ENCODE measurements at places on chromosomes 5 and 9. TPM values are rescaled to one million over a fixed set of nuclear protein-coding genes. Genes with fewer than 3 reads are reported as not detected.

The LHX2 gene
- total RNA-seq = not detected

The LRRC19 gene
- total RNA-seq = not detected

The FANCG gene
- 90.6 TPM for total RNA-seq

GRCh38 chr9:114005371-114006154 is 72.5 kb downstream of the AMBP start:
- H3K27ac ChIP-seq = no peak overlapping the region
- H3K4me1 ChIP-seq = no peaks in the 10 kb centered on the region
- H3K27me3 ChIP-seq = no peaks in the 10 kb centered on the region
- no peak overlapping the region for H3K4me3 ChIP-seq
- H3K36me3 ChIP-seq = no peaks in the 10 kb centered on the region
- DNase-seq = no peak

DNA sequence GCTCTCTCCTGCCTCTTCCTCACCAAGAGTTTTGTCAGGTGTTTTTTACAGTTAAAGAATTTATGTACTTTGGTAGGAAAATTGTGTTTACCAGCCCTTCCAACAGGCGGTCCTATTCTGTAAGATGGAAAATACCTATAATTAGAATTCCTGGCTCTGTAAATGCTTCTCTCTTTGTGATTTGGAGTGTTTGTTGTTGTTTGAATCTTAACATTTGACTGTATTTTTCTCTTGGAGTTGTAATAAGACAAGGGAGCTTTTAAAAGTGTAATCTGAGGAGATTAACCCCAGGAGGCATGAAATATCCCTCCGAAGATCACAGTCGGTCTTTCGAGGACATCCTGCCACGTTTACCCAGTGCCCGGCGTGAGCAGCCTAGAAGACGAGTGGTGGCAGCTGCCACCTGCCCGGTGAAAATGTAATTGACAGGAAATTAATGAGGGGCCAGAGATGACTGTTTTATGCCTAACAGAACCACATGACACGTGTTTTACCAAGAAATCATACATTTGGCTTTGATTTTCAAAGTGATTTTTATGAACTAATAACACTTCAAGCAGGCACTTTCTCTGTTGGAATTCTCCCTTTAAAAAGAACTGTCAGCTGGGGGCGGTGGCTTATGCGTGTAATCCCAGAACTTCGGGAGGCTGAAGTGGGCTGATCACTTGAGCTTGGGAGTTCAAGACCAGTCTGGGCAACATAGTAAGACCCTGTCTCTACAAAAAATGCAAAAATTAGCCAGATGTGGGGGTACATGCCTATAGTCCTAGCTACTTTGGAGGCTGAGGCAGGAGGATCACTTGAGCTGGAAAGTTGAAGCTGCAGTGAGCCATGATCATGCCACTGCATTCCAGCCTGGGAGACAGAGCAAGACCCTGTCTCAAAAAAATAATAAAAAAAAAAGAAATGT is 20.0 kb downstream of the ANKRD33B start:
- no peaks in the 10 kb centered on the region for H3K36me3 ChIP-seq
- no peak overlapping the region for H3K4me3 ChIP-seq
- no peaks in the 10 kb centered on the region for H3K4me1 ChIP-seq
- no peak for DNase-seq
- H3K27me3 ChIP-seq = no peaks in the 10 kb centered on the region

GRCh38 chr5:142664636-142665035 is 21.3 kb downstream of the FGF1 start:
- H3K27me3 ChIP-seq = peaks cover 4% of the 10 kb centered on the region
- no peaks in the 10 kb centered on the region for H3K36me3 ChIP-seq
- H3K4me3 ChIP-seq = no peak overlapping the region
- DNase-seq = no peak
- no peaks in the 10 kb centered on the region for H3K4me1 ChIP-seq

DNA sequence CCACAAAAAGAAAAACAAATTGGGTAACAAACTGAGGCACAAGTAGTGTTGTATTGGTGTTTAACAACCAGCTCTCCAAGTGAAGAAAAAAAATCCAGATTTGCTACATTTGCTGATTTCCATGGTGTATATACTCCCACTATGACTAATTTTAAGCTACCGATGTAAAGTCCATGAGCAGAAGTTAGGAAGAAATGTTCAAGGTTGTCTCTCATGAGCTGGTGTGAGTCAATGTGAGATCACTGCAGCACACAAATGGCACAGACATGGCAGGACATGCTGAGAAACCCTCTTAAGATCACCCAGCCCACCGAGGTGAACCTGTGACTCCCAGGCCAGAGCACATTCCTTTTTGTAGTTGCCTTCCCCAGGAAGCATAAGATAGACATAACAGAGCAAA is 36.2 kb downstream of the SLC44A1 start:
- no peak overlapping the region for H3K4me3 ChIP-seq
- no peak for DNase-seq
- no peaks in the 10 kb centered on the region for H3K27me3 ChIP-seq
- no peaks in the 10 kb centered on the region for H3K36me3 ChIP-seq
- H3K4me1 ChIP-seq = no peaks in the 10 kb centered on the region

DNA sequence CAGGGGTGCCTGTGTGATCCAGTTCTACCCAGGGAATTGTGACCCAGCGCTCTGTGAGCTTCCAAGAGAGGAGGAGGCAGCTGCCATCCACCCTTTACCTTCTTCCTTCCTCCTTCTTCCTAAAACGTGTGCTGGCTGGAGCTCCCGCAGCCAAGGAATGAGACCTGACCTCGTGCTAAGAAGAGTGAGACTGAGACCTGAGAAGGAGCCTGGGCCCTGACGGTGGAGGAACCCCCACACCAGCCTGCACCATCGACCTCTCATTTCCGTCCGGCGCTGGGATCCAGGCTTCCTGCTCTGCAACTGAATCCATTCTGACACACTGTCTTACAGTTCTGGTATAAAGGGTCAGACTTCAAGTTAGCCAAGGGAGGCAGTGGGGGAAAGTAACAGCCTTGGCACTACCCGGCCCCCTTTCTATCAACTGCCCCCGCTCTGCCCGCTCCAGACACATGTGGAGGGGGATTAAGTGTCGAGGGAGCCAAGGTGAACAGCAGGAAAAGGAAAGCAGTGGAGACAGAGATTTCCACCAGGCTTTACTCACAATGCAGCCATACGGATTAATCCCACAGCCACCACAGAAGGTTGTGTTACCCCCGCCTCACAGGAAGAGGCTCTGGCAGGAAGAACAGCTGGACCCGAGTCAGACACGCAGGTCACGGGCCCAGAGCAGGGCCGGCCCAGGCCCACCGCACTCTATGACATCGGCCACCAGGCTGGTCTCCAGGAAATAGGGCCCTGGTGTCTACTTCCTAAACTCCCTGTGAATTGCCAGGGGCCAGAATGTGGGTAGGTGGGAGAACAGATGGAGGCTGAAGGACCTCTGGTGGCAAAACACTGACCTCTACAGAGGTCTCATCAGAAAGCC is 15.8 kb downstream of the MGAT1 start:
- no peak for DNase-seq
- no peaks in the 10 kb centered on the region for H3K27me3 ChIP-seq
- H3K27ac ChIP-seq = no peak overlapping the region
- H3K4me3 ChIP-seq = no peak overlapping the region

- no peaks in the 10 kb centered on the region for H3K36me3 ChIP-seq
- H3K4me1 ChIP-seq = no peaks in the 10 kb centered on the region
- no peaks in the 10 kb centered on the region for H3K27me3 ChIP-seq
- no peak overlapping the region for H3K27ac ChIP-seq
- no peak overlapping the region for H3K4me3 ChIP-seq
These were observed 370.8 kb downstream of the TMEM38B start for GRCh38 chr9:106065136-106065535.

DNA sequence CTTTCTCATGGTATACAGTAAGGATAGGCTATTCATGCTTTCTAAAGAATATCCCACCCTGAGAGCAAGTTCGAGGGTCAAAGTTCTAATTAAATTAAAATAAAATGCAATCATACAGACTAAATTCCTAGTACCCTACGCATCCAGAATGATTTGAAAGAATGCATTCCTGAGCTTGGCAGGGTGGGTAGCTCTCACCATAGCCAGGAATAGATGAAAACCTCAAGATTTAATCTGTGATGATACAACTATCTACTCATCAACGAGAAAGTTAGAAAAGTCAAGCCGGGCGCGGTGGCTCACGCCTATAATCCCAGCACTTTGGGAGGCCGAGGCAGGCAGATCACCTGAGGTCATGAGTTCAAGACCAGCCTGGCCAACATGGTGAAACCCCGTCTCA is 32.3 kb downstream of the SERINC5 start:
- DNase-seq = no peak
- H3K27ac ChIP-seq = no peak overlapping the region
- H3K4me3 ChIP-seq = no peak overlapping the region

GRCh38 chr9:7828334-7828733 is 28.8 kb upstream of the DMAC1 start:
- H3K27ac ChIP-seq = no peak overlapping the region
- no peaks in the 10 kb centered on the region for H3K4me1 ChIP-seq
- no peaks in the 10 kb centered on the region for H3K27me3 ChIP-seq
- H3K36me3 ChIP-seq = no peaks in the 10 kb centered on the region
- no peak for DNase-seq
- no peak overlapping the region for H3K4me3 ChIP-seq

DNA sequence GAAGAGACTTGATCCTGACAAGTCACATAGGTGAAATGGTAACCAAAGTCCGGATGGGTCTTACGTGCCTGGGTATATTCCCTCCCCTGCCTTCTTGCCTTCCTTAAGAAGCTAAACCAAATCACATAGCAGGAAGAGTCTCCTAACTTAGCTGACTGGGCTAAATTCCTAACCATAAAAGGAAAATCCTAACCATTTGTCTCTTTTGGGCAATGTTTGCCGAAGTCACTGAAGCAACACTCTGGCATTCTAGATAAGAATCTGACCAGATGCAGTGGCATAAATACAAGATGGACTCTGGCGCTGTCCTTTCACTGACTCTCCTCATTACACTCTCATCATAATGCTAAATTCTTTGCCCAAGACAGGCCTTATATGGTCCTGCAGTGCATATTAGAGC is 625.5 kb upstream of the RORB start:
- no peak overlapping the region for H3K4me3 ChIP-seq
- H3K27me3 ChIP-seq = no peaks in the 10 kb centered on the region

GRCh38 chr5:11390291-11390767 is 513.9 kb downstream of the CTNND2 start:
- H3K27ac ChIP-seq = no peak overlapping the region
- no peaks in the 10 kb centered on the region for H3K36me3 ChIP-seq
- no peaks in the 10 kb centered on the region for H3K27me3 ChIP-seq
- H3K4me1 ChIP-seq = no peaks in the 10 kb centered on the region

DNA sequence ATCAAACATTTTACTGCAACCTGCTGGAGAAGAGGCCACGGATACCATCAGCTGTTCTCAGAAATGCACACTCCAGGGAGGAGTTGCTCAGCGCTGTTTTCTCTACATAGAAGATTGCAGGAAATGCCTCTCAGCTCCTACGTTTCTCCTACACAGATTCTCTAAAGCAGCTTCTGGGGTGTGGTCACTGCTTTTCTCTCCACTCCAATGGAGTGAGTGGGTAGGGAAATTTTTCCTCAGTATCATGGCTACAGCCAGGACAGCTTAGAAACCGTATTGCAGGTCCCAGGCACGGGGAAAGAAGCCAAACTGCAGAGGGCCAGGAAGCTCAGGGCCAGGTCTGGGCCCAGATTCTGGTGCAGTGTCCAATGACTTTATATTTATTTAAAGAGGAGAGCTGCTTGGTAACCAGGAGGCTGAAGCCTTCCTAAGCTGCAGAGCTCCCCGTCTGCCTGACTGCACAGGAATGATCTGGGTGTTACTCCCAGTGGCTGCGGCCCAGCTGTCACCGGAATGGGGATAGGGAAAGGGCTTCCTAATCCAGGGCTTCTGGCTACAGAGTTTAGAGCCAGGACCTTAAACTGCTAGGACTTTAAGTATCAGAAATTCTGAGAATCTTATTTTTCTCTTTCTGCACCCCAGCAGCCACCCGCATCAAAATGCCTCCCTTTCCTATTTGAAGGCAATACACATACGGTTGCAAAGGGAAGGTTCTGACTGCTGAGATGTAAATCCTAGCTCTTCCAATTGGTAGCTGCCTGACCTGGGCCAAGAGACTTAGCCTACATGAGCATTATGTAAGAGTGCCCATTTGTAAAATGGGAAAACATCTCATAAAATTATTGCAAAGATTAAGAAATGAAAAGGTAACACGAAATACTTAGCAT is 1.4 kb upstream of the SPTAN1 start:
- peaks cover 52% of the 10 kb centered on the region for H3K4me1 ChIP-seq
- H3K27me3 ChIP-seq = no peaks in the 10 kb centered on the region
- peak overlapping the region; percentile 84 for H3K27ac ChIP-seq
- H3K4me3 ChIP-seq = peak overlapping the region; percentile 76
- no peak for DNase-seq

GRCh38 chr5:56454219-56454862 is 221.2 kb upstream of the ANKRD55 start:
- no peak for DNase-seq
- no peaks in the 10 kb centered on the region for H3K27me3 ChIP-seq
- H3K4me3 ChIP-seq = no peak overlapping the region
- H3K4me1 ChIP-seq = no peaks in the 10 kb centered on the region
- no peak overlapping the region for H3K27ac ChIP-seq

- no peaks in the 10 kb centered on the region for H3K4me1 ChIP-seq
- no peaks in the 10 kb centered on the region for H3K36me3 ChIP-seq
- peaks cover 6% of the 10 kb centered on the region for H3K27me3 ChIP-seq
- no peak for DNase-seq
- H3K27ac ChIP-seq = no peak overlapping the region
These were observed 72.2 kb downstream of the C9orf50 start for GRCh38 chr9:129548571-129549135.

DNA sequence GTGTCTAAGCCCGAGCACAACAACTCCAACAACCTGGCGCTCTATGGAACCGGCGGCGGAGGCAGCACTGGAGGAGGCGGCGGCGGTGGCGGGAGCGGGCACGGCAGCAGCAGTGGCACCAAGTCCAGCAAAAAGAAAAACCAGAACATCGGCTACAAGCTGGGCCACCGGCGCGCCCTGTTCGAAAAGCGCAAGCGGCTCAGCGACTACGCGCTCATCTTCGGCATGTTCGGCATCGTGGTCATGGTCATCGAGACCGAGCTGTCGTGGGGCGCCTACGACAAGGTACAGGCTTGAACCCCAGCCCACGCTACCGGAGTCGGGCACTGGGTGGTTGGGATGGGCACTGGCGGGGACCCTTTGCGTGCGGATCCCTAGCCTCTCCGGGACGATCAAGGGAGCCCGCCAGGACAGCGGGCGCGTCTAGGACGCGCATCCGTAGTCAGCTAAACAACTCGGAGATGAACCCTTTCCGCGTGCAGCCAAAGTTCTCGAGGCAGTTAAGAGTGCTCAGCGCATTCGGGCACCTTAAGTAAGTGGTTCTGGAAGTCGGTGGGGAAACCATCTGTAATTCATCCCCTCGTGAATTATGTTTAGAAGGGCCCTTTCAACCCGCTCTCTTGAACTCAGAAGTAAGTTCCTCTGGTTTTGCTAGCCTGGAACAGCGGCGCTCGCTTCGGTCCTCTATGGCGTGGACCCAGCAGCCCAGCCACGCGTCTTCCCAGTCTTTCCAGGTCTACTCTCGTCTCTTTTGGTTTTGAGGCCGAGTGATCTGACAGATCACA is 1.3 kb downstream of the KCNN2 start:
- no peak overlapping the region for H3K27ac ChIP-seq
- H3K36me3 ChIP-seq = no peaks in the 10 kb centered on the region
- peaks cover 8% of the 10 kb centered on the region for H3K27me3 ChIP-seq
- no peaks in the 10 kb centered on the region for H3K4me1 ChIP-seq

All from CD8-positive, alpha-beta memory T cell (primary cell).